GOT3 (cell line): ENCODE measurements at places on chromosomes 1 and 21.

DNA sequence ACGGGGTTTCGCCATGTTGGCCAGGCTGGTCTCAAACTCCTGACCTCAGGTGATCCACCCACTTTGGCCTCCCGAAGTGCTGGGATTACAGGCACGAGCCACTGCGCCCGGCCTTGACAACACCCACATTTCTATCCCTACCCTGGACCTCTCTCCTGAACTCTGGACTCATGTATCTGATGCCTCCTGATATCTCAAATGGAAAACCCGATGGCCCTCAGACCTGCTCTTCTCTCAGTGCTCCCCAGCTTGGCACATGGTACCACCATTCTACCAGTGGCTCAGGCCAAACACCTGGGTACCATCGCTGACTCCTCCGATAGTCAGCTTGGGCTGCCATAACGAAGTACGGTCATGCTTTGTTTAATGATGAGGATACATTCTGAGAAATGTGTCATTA lies 8.5 kb upstream of the RHBG start:
- no peak for DNase-seq

DNA sequence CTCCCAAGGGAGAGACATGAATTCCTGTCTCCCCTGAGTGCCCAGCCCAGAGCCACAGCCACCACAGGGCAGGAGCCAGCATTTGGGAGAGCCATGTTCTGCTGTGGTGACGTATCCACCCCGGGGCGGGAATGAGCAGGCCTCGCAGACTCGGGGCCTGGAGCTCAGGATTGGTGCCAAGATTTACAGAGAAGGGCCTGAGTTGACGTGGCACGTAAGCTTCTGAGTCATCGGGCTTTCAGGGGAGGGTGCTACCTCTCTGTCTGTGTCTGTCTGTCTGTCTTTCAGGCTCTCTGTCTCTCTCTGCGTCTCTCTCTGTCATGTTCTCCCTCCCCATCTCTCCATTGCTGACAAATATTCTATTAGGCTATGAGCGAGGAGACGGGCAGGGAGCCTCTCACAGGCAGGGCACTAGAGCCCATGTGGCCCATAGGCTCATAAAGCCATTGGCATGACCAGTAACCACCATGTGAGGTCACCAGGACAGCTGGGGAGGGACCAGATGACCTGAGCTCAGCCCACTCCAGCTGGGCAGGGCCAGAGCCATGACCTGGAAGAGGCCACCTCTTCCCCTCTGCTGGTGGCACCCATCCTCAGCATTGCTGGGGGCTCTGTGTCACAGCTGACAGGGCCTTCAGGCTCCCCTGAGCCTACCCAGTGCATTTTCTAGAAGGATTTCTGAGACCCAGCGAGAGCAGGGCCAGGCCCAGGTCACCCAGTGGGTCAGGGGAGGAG lies 300.0 kb upstream of the VAMP3 start:
- peak; percentile 76 for DNase-seq

DNA sequence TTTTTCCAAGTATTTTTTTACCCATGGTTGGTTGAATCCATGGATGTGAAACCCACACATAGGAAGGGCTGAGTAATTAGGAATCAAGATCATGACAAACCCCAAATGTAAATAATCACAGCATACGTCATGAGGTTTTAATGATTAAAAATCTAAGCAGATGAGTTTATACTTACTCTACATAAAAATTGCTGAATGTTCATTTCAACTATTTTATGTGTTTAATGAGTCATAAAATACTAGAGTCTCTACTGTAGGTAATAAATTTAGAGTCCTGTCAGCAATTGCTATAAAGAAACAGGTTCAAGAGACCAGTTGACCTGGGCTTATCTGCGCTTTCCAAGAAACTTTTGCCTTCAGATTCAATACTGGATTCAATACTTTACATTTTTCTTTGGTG lies 18.2 kb downstream of the CTH start:
- DNase-seq, result no peak

GRCh38 chr1:91804546-91805023 lies 81.4 kb downstream of the TGFBR3 start:
- DNase-seq, result no peak

DNA sequence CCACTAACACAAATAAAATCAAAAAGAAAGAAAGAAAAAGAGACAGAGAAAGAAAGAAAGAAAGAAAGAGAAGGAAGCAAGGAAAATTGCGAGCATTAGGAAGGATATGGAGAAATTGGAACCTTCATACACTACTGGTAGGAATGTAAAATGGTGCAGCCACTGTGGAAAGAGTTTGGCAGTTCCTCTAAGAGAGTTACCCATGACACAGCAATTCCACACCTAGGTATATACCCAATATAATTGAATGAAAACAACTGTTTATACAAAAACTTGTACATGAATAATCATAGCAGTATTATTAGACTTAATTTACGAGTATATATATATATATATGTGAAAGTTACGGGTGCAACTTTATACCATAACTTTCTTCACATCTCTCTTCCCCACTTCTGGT lies 4.1 kb upstream of the LYPD8 start:
- DNase-seq, result no peak

DNA sequence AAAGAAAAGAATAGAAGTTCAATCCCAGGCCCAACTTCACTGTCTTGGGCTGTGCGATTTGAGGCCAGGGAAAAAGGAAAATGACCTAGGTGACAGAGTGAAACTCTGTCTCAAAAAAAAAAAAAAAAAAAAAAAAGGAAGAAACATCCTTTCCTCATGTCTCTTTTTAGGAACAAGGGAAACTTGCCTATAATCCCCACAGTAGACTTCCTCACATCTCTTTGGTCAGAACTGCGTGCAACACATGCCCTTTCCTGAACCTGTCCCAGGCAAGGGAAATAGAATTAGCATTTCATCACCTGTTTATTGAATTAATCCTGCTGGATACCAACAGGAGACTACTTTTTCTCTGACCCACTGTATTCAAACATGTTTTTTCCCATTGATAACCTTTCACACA lies 2.3 kb downstream of the DCST1 start:
- DNase-seq, result no peak

DNA sequence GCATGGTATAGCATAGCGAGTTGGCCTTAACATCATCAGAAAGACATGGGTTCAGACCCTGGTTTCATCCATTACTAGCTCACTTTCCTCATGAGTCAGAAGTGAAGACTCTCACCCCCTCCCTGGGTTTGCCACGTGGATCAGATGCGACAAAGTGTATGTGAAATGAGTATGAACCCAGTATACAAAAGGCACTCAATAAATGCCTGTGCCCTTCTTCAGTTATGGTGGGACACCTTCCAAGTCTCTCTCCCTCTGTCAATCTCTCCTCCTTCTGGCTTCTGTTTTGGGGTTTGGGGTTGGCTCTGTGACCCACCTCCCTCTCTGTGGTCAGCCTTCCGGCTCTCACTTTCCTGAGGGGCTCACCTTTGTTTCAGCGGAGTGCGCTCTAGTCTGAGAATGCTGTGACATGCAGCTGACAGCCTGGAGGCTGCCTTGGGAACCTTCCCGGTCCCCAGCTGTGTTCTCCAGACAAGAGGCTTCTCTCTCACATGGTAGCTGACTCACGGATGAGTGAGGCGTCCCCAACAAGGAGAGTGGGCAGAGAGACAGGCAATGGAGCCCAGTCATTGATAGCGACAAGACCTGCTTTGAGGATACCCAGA lies 155.0 kb upstream of the EDN2 start:
- no peak for DNase-seq

DNA sequence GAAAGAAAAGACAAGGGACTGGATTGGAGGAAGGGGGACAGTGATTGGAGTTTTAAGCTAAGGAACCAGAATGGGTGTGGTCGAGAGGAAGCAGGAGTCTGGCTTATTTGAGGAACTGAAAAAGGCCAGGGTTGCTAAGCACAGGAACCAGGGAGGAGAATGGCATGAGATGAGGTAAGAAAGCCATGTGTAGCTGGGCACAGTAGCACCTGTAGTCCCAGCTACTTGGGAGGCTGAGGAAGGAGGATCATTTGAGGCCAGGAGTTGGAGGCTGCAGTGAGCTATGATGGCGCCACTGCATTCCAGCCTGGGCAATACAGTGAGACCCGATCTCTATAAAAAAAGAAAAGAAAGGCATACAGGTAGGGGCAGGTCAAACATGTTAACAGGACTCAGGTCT lies 8.1 kb upstream of the KHDRBS1 start:
- DNase-seq, result no peak

GRCh38 chr21:34669149-34669879 lies 520 bp downstream of the CLIC6 start:
- no peak for DNase-seq

- DNase-seq, result no peak
Measured at GRCh38 chr1:55211863-55212262, 3.3 kb downstream of the USP24 start.

GRCh38 chr1:220321758-220322157 lies 49.5 kb upstream of the RAB3GAP2 start:
- no peak for DNase-seq

DNA sequence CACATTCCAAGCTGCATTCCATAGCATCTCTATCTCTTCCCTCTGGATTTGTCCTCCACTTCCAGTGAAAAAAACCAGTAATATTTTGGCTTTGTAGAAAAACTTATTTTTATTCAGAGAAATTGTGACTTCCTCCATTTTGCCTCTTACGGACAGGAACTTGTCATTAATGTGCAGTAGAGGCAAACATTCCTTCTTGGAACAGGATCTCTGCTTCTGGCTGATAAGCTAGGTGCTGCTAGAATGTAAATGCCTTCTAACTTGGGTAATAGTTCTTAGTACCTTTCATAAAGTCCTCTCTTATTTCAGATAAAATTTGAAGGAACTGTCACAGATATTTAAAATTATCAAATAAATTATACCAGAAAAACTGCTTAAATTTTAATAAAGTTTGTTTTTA lies 707.8 kb downstream of the USP25 start:
- no peak for DNase-seq

DNA sequence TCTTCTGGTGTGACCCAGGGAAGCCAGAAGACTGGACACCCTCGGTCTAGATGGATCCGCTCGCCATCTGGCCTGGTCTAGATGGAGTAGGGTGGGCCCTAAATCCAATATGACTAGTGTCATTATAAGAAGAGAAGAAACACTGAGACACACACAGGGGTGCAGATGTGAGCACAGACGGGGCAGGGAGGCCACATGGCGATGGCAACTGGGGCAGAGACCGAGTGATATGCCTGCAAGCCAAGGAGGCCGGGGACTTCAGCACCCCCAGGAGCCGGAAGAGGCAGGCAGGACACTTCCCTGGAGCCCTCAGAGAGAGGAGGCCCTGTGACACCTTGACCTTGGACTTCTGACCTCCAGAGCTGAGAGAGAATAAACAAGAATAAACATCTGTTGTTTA lies 5.6 kb upstream of the TFF3 start:
- DNase-seq, result no peak

DNA sequence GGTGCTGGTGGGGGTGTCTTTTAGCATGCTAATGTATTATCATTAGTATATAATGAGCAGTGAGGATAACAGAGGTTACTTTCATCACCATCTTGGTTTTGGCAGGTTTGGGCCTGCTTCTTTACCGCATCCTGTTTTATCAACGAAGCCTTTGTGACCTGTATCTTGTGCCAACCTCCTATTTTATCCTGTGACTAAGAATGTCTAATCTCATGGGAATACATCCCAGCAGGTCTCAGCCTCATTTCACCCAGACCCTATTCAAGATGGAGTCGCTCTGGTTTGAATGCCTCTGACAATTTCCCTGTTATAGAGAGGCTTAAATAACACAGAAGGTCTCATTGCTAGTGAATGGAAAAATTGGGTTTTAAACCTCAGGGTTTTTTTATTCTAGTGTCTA lies 300.8 kb upstream of the PROX1 start:
- DNase-seq, result no peak

DNA sequence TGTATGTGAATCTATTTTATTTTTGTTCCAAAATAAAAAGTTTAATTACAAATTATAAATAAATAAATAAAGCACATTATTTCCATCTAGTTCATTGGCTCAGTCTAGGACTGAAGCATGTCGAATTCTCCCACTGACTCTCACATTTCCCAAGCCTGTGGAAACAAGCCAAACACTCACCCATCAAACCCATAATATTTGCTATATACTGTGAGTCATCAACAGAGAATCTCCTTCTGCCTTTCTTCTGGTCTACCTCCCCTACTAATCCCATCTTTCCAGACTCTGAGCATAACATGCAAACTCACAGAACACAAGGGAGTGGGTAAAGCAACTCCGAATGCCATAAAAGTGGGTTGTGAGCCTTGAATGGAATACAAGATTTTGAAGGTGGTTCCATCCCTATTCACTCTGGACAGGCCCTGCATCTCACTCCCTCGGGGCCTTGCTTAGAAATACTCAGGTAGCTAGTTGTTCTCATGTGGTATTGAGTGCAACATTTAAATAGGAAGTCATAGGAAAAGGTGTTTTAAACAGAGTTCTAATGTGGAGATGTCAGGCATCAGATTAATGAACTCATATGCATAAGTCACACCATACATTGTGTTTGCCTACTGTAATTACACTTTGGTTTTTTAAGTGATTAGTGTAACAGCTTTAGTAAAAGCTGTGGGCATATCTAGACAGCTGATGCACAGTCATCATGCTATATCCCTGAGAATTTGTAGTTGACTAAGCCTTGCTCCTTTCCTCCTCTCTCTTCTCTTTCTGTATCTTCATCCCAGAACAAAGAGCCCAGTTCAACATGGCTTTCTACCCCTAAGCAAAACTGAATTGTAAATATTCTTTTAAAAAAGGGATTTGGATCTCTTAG lies 47.0 kb downstream of the F5 start:
- no peak for DNase-seq

- no peak for DNase-seq
Measured at GRCh38 chr1:59696421-59697115, 118.2 kb upstream of the HOOK1 start.

GRCh38 chr1:8794605-8795004 lies 22.8 kb downstream of the RERE start:
- DNase-seq, result no peak

- DNase-seq, result no peak
Measured at GRCh38 chr1:167088746-167089417, 1.3 kb downstream of the GPA33 start.

- no peak for DNase-seq
Measured at GRCh38 chr1:42931108-42931539, 27.5 kb downstream of the SLC2A1 start.

- no peak for DNase-seq
Measured at GRCh38 chr1:161836018-161836417, 69.9 kb downstream of the ATF6 start.

GRCh38 chr1:25472471-25472870 lies 41.8 kb downstream of the MACO1 start:
- DNase-seq, result no peak

GRCh38 chr1:101242324-101243050 lies 5.7 kb downstream of the S1PR1 start:
- no peak for DNase-seq

DNA sequence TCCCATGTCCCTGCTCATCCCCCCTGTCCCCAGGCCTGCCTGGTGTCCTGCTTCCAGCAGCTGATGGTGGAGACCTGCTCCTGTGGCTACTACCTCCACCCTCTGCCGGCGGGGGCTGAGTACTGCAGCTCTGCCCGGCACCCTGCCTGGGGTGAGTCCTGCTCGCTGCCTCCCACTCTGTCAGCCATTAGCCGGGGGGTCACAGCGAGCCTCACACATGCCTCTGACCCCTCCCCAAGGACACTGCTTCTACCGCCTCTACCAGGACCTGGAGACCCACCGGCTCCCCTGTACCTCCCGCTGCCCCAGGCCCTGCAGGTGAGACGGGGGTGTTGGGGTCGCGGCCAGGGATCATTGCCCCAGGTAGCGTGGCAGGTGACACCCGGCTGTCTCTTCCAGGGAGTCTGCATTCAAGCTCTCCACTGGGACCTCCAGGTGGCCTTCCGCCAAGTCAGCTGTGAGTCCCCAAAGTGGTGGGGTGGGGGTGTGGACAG lies 10.0 kb downstream of the SCNN1D start:
- DNase-seq, result peak; percentile 52
